ENCODE measurements at places on chromosomes 1 and 21.

GRCh38 chr1:224673141-224673540 lies 57.0 kb downstream of the CNIH3 start:
- DNase-seq, result no peak

DNA sequence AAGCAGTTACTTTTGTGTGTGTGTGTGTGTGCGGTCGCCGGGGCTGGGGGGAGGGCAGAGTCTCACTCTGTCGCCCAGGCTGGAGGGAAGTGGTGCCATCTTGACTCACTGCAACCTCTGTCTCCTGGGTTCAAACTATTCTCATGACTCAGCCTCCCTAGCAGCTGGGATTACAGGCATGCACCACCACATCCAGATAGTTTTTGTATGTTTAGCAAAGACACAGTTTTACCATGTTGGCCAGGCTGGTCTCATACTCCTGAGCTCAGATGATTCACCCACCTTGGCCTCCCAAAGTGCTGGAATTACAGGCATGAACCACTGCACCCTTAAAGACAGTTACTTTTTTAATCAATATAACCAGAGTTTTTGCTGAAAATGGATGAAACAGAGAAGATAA lies 207.0 kb downstream of the PTPRC start:
- no peak for DNase-seq

DNA sequence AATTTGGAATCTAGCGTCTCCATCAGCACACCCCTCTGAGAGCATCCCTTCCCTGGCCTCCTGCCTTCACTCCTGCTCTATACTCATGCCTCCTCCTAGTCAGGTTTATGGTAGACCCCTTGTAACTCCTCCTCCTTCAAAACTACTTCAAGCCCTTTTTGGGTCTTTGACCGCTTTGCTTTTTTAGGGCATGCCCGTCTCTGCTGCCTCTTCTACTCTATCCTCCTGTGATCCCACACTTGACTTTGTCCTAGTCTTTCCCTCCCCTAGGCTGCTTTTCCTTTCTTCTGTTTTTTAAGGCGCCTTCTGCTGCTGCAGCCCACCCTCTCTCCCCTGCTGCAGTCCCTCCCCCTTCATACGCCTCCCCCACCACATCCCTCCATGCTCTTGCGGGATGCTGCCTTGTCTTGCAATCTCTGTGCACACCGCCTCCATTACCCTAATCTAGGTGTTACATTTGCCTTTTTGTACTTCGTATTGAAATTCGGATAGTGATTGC lies 1.5 kb downstream of the SNX27 start:
- no peak for DNase-seq

- DNase-seq, result no peak
These were observed 4.7 kb upstream of the ADARB1 start for GRCh38 chr21:45069711-45070110.

GRCh38 chr1:236207121-236207520 lies 64.8 kb downstream of the GPR137B start:
- DNase-seq, result no peak

All from activated CD8-positive, alpha-beta memory T cell treated with anti-CD3 and anti-CD28 coated beads for 1 hour (primary cell).